Muscle of arm (tissue), 14 donors: ENCODE measurements at places on chromosomes 5 and 9. TPM values are rescaled to one million over a fixed set of nuclear protein-coding genes. Genes with fewer than 3 reads are reported as not detected.
A peak's percentile ranks its signal among the peaks of the same experiment; 100 is the strongest.

- no peak for DNase-seq
Observed at GRCh38 chr5:33827885-33828284, 63.9 kb downstream of the ADAMTS12 start.

DNA sequence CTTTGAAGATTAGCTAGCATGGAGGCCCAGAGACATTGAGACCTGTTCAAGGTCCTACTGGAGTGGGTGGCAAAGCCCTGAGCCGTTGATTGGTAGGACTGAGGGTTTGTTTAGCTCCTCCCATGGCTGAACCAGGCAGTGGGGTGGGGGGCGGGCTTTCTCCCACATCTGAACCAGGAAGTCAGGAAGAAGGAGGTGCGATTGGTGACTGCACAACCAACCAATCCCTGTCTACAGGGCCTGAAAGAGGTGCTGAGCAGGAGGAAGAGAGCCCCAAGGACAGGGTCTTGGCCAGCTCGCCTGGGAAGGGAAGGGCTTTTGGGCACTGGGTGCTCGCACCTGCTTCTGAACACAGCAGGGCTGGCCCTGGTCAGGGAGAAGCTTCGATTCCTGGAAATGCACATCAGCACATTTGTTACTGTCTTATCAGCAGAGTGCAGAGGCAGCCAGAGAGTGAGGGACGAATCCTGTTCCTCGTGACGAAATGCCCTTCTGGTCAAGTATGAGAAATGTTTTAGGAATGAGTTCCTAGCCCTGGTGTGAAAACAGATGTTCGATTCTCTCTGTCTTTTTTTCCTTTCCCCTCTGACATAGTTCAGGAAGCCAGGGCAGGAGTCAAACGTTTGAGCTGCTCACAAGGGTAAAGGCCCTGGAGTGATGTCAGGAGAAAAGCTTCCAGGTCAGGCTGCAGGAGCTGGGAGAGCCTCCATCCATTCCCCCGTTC is 294.8 kb upstream of the KLF4 start:
- no peak for DNase-seq

DNA sequence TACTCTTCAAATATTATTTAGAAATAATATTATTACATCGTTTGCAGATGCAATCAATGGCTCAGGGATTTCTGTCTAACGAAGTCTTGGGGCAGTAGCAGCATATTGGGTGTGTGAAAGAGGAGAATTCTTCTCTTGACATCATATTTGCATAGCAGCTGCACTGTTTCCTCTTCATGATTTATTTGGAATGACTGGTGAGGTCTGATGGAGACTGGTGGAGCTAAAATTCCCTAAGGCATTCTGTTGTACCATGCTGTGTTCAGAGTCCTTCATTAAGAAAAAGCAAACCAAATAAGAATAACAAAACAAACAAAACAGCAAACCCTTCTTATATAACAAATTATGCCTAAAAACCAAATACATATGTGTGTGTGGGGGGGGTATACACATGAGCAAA is 177.6 kb downstream of the DIRAS2 start:
- no peak for DNase-seq

DNA sequence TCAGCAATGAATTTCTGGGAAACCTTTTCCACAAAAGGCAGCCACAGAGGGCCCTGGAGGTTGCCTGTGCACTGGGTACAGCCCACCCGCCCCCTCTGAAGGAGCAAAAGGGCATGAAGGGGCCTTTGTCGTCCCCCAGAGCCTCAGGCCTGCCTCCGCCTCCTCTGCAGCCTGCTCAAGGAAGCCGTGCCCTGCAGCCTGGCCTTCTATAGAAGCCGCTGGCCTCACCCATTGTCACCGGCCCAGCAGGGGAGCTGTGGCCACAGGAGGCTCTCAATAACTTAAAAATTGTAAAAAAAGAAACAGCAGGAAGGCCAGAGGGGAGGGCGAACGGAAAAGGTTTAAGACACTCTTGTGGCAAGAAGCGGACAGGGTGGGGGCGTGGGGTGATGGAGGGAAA is 213.3 kb downstream of the IRX2 start:
- no peak for DNase-seq

- DNase-seq, result no peak
Observed at GRCh38 chr9:91308191-91308590, 53.5 kb downstream of the AUH start.

- no peak for DNase-seq
Observed at GRCh38 chr5:109786206-109786855, 96.6 kb downstream of the MAN2A1 start.

DNA sequence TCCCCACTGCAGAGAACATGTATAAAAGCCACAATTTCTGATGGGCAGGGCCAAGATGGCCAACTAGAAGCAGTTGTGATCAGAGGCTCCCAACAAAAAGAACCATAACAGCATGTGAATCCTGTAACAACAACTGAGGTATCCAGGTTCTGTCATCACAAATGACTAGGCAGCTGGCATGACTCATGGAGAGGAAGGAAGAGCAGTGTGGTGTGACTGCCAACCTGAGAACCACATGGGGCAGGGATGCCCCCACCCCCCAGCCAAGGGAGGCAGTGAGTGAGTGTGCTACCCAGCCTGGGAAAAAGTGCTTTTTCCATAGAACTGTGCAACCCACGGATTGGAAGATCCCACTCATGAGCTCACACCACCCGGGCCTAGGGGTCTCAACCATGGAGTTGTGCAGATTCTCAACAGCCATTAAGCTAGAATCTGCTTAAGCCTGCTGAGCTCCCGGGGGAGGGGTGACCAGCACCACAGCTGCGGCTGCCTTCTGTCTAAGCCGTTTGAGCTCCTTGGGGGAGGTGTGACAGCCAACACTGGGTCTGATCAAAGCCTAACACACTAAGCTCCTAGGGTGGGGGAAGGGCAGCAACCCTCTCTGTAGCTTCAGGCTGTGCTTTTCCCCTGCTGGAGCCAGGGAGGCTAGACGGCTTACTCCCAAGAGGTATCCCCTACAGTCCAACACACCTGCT is 80.1 kb upstream of the DMAC1 start:
- DNase-seq, result no peak

DNA sequence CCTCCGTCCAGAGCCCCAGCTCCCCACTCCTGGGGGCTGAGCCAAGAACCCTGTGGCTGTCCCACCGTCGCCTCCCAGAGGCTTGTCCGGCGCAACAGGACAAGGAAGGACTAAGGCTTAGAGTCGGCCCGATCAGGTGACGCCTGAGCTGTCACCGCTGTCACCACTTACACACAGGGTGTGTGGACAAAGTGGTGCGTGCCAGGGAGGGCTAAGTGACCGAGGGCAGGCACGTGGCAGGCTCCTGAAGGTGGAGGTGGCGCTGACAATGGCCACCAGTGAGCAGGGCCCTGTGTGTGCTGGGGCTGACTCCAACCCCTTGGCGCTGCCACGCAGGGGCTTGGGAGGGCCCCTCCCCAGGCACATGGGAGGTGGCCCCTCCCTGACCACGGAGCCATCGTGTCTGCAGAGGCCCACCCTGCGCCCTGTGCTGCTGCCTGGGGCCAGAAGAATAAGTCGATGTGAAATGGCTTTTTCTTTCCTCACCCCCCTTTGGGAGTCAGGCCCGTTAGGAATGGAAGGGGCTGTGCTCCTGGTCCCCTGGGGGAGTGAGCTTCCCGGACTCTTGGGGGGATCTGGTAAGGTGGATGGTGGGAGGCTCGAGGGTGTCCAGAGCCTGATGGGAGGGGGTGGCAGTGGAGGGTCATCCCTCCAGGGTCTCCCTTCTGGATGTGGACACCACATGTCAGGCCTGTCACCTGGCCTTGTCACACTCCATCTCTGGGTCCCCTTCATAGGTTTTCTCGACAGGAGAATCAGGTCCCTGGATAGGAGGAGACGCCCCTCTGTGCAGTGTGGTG is 2.6 kb upstream of the GPSM1 start:
- no peak for DNase-seq

GRCh38 chr5:85293145-85293785 is 908.6 kb upstream of the EDIL3 start:
- DNase-seq, result peak; percentile 2

The PCDHGB3 gene
- 0.97 TPM for polyA plus RNA-seq

The PHYHD1 gene
- polyA plus RNA-seq, result 31.0 TPM

The MAP1B gene
- 34.4 TPM for polyA plus RNA-seq

The NUTM2G gene
- not detected for polyA plus RNA-seq

The ECM2 gene
- polyA plus RNA-seq, result 23.0 TPM

The SLC25A2 gene
- not detected for polyA plus RNA-seq

The CD180 gene
- 1.4 TPM for polyA plus RNA-seq
